LHCN-M2 (cell line): ENCODE measurements at places on chromosomes 11 and 22. TPM values are rescaled to one million over a fixed set of nuclear protein-coding genes. Genes with fewer than 3 reads are reported as not detected.

Gene SLC5A1
- total RNA-seq = not detected in 2 replicates

Gene MUC5AC
- not detected in 2 replicates for total RNA-seq

DNA sequence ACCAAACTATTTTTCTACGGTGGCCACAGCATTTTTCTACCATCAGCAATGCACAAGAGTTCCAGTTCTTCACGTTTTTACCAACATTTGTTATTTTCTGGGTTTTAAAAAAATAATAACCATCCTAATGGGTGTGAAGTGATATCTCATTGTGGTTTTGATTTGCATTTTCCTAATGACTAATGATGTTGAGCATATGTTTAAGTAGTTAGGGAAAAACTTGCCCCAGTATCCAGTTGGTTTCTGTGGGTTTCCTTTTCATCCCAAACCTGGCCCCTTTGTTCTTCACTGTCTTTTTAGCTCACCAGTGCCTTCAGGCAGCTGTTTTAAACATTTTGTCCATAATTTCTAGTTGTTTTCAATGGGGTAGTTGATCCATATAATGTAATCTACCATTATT is 14.7 kb upstream of the PTS start:
- DNase-seq = peak; percentile 65

DNA sequence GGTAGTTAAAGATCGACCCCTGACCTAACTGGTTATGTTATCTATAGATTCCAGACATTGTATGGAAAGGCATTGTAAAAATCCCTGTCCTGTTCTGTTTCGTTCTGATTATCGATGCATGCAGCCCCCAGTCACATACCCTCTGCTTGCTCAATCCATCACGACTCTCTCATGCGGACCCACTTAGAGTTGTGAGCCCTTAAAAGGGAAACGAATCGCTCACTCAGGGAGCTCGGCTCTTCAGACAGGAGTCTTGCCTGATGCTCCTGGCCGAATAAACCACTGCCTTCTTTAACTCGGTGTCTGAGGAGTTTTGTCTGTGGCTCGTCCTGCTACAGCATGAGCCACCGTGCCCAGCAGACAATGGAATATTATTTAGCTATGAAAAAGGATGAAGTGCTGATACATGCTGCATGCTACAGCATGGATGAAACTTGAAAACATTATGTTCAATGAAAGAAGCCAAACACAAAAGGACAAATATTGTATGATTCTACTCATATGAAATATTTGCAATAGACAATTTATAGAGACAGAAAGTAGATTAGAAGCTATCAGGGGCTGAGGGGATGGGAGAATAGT is 12.0 kb upstream of the LGALS2 start:
- DNase-seq = no peak

- peak; percentile 27 for DNase-seq
Observed at GRCh38 chr22:39343259-39344045, 6.3 kb upstream of the SYNGR1 start.

DNA sequence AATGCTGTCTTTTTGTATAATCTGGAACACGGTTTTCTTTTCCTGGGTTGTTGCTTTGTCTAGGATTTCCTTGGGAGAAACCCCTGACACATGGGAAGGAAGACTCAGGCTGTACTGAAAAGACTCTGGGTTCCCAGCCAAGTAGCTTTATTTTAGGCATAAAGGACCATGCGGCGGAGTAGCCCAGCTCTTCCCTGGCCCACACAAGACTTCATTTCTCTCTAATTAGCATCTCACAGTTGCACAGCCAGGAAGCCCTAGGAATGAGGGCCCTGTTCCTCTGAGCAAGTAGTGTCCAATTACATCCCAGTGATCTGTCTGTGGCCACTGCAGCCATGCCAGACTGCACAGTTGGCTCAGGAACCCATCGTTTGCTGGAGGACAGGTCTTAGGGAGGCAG is 319.5 kb downstream of the TENM4 start:
- DNase-seq = no peak

DNA sequence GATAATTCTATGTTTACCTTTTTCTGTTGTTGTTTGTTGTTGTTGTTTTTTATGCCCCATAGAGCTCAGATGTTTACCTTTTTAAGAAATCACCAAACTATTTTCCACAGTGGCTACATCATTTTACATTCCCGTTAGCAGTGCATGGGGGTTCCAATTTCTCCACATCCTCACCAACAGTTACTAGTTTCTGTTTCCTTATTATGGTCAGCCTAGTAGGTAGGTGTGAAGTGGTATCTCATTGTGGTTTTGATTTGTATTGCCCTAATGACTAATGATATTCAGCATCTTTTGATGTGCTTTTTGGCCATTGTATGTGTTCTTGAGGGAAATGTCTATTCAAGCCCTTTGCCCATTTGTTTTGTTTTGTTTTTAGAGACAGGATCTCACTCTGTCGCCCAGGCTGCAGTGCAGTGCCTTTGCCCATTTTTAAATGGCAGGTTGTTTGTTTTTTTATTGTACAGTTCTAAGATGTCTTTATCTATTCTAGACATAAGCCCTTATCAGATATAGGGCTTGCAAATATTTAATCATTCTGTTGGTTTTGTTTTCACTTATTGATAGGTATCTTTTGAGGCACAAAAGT is 27.5 kb downstream of the CHEK2 start:
- DNase-seq = peak; percentile 50

GRCh38 chr11:2942872-2943710 is 13.9 kb upstream of the PHLDA2 start:
- no peak for DNase-seq

- no peak for DNase-seq
Observed at GRCh38 chr11:46493791-46494190, 100.0 kb downstream of the AMBRA1 start.
